ENCODE measurements at places on chromosomes 1 and 21.

GRCh38 chr21:40841524-40842196 is 5.3 kb downstream of the DSCAM start:
- DNase-seq: no peak

DNA sequence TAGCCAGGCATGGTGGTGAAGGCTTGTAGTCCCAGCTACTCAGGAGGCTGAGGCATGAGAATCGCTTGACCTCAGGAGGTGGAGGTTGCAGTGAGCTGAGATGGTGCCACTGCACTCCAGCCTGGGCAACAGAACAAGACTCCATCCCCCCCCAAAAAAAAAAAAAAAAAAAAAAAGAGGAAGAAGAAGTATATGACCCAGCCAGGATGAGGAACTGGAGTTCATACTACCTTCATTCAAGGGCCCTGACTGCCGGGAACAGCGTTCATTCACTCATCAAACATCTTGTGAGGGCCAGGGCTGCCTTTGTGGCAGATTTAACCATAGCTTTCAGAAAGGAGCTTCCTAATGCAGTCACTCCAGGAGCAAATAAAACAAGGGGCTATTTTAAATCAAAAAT is 127.6 kb downstream of the MRPS6 start:
- no peak for DNase-seq

DNA sequence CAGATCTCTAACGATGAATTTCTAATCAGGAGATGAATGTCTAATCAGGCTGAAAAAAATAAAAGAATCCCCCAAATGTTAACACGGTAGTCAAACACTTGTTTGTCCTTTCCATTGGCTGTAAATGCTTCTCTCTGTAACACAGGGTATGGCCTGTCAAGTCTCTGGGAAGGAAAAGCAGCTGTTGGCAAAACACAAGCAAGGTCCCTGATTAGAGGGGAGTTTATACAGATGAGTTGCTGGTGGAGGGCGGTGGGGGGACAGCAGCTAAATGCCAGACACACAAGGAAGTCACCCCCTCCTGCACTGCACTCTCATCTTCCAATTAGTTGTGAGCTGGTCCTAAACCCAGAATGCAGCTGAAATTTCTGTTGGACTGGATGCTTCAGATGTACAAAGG is 51.0 kb downstream of the PGBD5 start:
- DNase-seq: no peak

- DNase-seq: no peak
These were observed 102.8 kb downstream of the KCTD3 start for GRCh38 chr1:215669806-215670491.

- DNase-seq: no peak
These were observed 166.9 kb downstream of the MAGI3 start for GRCh38 chr1:113557187-113557586.

- DNase-seq: no peak
These were observed 28.1 kb downstream of the C2CD2 start for GRCh38 chr21:41925767-41926116.

Measured in AG20443 (cell line).